ENCODE measurements at places on chromosomes 16 and 17. TPM values are rescaled to one million over a fixed set of nuclear protein-coding genes. Genes with fewer than 3 reads are reported as not detected.

GRCh38 chr16:68411086-68411485 is 37.2 kb downstream of the SMPD3 start:
- peak; percentile 70 for DNase-seq

- peak; percentile 50 for DNase-seq
These were observed 24.9 kb downstream of the KLHL36 start for GRCh38 chr16:84673203-84673535.

The ABCA10 gene
- total RNA-seq: 17.2 TPM

The TOP2A gene
- total RNA-seq: 1.1 TPM

DNA sequence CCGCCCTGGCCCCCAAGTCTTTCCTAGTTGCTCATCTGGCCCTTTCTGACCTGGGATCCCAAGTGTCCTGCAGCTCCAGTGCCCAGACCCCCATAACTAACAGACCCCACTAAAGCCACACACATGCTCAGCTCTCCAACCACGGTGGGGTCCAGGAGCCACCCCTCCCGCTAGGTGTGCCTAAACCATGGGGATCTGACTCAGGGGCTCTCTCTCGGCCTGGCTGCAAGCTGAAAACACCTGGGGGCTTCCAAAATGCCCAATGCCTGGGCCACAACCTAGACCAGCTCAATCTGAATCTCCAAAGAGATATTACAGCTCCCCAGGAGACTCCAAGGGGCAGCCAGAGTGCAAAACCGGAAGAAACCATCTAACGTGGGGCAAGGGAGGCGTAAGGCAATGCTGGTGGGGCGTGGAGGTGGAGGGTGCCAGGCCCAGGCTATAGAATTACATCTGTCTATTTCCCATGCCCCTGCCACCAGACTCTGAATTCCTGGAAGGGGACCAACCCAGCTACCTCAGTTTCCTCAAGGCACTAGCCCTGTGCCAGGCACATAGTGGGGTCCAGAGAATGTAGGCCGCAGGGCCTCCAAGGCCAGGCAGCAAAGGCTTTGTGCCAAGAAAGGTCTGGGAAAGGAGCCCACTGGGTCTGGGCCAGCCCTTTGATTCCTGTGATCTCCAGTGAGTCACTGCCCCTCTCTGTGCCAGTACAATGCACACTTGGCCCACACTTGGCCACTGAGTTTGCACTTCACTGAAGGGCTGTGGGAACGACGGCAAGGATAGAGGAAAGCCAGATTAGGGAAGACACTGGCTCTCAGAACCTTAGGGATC is 3.3 kb downstream of the CD2BP2 start:
- peak; percentile 94 for DNase-seq

DNA sequence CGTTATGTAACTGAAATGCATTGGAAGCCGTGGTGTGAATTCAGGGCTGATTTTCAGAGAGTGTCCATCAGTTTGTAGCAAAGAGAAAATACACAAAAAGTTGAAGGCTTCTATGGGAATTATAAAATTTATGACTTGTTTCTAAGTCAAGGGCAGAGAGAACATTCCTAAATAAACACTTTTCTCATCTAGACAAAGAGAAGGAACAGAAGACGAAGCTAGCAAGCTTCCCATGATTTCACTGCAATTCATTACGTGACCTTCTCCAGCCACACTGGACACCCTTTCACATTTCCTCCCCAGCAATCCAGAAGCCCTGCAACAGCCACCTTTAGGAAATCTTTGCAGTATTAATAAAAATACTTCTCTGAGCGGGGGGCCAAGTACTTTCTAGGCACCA is 67.8 kb downstream of the TMEM100 start:
- no peak for DNase-seq

GRCh38 chr17:80647746-80648145 is 103.1 kb downstream of the RPTOR start:
- DNase-seq: no peak

- DNase-seq: no peak
These were observed 7.7 kb upstream of the TUBG2 start for GRCh38 chr17:42651392-42651791.

The HSBP1 gene
- 81.1 TPM for total RNA-seq

The MLKL gene
- total RNA-seq: 13.7 TPM

DNA sequence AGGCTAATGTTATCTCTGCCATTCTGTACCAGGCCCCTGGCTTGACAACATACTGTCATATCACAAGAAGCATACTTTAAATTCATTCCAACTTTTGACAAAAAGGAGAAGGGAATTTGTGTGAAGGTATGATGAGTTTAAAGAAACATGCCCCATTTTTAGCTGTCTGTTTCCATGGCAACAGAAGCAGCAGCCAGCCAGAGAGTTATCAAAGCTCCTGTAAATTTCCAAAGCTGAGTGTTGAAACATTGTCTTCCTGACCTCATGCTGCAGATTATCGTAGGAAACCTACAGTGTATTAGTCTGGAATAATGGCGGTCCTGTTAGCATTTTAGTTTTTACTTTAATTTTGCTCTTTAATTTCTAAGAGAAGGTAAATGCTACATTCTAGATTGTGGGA is 124.9 kb downstream of the MRTFB start:
- no peak for DNase-seq

GRCh38 chr17:70123193-70123592 is 46.1 kb upstream of the KCNJ2 start:
- DNase-seq: no peak

- DNase-seq: peak; percentile 84
These were observed at the start of gene MMD for GRCh38 chr17:55421179-55421934. MMD (minus strand) TSS chr17:55421835; CDS start chr17:55421695, 140 bp downstream.

GRCh38 chr16:56245197-56245596 is 53.9 kb downstream of the GNAO1 start:
- no peak for DNase-seq

The MYLK3 gene
- 0.29 TPM for total RNA-seq

The PRSS33 gene
- not detected for total RNA-seq

All from posterior vena cava (tissue), 2 donors.